GM13977 (cell line): ENCODE measurements at places on chromosomes 3 and 15.
A peak's percentile ranks its signal among the peaks of the same experiment; 100 is the strongest.

DNA sequence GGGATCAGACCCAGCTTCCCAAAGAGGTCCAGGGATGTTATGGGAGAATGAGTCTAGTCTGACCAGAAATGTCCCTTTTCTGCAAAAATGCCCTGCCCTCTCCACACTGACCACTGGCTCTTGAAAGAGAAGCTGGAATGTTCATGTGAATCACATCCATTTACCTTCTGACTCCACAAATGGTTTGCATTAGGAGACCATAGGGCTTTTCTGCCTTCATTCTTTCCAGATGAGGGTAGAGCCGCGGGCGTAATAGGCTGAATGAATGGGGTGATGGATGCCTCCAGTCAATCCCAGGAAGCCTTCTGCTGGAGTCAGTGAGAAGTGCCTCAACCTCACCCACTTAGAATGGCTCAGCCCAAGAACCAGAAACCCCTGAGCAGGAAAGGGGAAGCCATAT is 47.2 kb upstream of the IREB2 start:
- no peak for DNase-seq

DNA sequence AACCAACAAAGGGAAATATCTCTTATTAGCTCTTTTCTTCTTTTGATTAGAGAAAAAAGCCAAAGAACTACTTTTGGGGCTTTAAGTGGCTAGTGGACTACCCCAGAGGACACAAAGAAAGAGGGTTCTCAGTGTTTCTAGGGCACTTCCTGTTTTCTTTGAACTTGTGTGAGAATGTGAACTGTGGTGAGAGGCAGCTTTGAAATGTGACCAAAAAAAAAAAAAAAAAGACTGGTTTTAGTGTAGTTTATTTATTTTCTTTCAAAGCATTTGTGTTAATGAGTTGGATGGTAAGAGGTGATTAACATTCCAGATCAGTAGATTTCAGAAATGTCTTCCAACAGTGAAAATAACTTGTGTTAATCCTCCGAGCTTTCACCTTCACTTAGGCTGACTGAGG is 32.4 kb downstream of the SELENOT start:
- DNase-seq, result peak; percentile 46

DNA sequence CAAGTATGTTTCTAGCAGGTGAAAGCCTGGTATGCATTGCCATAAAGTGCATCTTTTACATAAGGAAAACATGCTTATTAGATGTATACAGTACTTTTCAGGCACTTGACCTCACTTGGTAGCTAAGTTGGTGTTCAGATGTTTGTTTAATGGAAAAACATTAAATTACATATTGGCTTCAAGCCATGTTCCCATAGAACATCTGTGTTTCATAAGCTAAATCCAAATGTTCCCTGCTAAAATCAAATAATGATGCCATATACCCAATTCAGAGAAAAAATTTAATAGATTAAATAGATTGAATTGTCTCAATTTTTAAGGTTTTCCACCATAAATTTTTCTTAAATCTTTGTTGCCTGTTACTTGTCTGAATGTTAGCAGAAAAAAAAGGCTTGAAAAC is 19.1 kb upstream of the RPL22L1 start:
- DNase-seq, result no peak

GRCh38 chr15:55494931-55495330 is 13.1 kb downstream of the DNAAF4 start:
- no peak for DNase-seq

- DNase-seq, result no peak
These were observed 35.5 kb downstream of the UBE2E2 start for GRCh38 chr3:23238578-23238977.

DNA sequence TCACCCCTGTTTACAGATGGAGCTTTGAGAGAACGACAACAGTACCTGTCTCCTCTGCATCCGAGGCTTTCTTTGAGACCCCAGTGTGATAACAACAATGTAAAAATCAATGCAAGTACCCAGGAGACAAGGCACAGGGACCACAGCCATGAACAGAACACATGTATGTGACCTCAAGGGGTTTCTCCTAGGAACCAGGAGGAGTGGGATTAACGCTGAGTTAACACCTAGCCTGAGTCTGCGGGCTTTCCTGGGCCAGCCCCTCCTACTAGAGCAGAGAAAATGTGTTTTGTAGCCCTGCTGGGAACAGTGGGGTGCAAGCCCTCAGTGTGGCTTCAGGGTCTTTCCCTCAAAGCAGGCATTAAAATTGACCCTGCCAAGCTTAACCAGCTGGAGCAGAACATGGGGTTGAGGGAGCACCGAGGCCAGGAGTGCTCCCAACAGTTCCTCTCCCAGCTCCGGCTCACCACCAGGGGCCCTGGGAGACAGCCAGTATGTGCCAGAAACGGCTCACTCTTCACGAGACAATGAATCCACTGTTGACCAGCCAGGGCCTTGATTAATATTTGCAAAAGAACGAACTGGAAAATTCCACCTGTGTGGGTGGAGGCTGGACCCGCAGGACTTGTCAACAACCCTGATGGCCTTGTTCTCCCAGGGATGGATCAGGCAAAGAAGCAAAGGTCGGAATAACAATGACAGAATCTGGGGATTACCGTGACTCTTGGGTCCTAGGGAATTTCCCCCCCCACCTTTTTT is 3.6 kb downstream of the CHDH start:
- peak; percentile 36 for DNase-seq

- no peak for DNase-seq
These were observed 27.3 kb upstream of the PARL start for GRCh38 chr3:183911763-183912506.
